ENCODE measurements at places on chromosomes 1 and 21.

- DNase-seq: no peak
Measured at GRCh38 chr1:150493175-150493574, 6.0 kb downstream of the TARS2 start.

GRCh38 chr1:53755874-53756273 is 16.9 kb upstream of the GLIS1 start:
- no peak for DNase-seq

DNA sequence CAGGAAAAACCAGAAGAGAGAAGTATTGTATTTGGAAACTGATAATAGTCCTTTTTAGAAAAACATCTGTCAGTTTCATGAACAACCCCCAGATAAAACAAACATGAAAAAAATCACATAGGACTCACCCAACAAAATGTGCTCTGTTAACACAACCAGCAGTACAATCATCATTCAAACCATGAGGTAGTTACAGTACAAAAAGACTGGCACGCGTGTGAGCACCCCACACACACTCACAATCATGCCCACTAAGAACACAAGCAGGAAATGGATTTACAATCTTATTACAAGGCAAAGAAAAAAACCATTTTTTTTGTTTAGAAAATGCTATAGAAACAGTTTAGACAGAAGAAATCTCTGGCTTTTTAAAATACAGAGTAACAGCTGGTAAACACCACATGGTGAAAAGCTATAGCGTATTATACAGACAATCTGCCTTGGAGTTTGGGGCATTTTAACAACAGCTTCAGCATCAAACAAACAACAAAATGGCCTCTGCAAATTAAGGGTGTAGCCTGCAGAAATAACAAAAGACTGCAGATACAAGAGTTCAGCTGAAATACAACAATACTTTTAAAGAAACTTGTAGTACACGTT is 180.0 kb downstream of the CDC7 start:
- DNase-seq: no peak

DNA sequence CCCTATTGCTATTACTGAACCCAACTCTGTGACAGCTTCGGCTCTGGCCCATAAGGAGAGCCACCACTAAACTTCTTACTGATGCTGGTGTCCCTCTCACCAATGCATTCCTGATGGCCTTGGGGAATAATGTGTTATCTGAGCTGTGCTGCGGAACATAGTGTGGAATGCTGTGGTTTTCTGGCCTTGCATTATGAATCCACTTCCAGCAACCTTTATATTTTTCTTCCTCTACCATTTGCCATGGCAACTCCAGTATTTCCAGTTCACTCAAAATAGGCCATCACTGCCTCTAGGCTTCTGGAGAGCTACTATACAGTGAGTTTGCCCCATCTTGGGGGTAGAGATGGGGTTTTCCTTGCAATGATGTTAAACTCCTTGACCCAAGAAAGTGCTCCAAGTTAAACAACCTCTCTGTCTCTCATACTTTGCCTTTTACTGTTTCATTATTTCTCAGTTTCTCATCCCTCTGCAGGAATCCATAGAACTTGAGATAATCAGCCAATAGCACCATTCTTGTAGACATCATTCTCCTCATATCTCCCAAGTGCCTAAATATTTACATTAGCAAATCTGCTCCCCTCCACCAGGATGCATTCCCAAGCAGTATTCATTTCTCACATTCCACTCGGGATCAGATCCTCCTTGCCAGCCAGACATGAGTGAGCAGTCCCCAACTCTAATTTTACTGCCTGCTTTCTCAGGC is 11.1 kb upstream of the RAVER2 start:
- no peak for DNase-seq

DNA sequence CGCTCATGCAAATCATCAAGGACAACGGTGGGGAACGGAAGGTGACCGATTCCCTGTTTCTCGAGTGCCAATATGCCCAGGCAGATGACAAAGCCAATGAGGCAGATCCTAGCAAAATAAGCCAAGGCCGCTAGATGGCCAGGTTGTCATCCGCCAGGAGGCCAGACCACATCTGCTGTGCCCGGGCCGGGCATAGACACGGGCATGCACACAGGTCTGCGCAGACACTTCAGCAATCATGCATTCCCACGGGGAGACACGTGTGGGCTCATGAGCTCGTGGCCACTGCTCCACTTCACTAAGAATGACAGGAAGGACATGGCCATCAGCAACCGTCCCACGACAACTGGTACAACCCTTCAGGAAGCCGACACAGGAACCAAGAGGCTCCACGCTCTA is 23.4 kb downstream of the WDR4 start:
- DNase-seq: no peak

DNA sequence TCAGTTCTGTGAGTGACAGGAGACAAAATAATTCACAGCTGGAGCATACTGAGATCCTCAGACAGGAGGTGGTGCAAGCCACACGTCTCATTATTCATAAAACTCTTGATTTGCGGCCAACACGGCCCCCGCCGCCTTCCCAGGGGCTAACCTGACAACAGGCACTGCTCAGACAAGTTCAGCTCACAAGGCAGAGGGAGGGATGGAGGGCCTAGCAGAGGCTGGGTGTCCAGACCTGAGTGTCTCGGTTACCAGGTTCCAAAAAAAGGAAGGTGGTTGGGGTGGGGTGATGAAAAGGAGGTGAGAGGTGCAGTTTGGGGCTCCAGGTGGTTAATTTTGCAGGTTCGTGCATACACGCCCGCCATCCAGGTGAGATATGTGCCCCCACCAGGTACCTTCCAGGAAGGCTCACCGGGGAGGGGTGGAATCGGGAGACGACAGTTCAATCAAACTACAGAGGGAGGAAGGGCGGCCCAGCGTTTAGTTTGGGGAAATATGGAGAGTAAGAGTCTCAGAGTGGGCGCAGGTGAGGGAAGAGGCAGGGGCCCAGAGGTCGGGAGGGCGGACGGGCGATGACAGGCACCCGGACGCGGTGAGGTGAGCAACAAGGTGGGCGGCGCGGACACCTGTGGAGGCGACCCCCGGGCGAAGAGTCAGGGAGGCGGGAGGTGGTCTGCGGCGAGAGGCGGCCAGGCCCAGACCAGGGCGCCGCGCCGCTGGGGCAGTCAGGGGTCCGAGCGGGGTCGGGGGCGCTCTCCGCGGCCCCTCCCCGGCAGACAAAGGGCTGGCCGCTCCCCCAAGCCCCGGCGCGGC is 629 bp downstream of the CTNNBIP1 start:
- peak; percentile 51 for DNase-seq

- no peak for DNase-seq
Measured at GRCh38 chr21:41950941-41951351, 2.9 kb downstream of the C2CD2 start.

DNA sequence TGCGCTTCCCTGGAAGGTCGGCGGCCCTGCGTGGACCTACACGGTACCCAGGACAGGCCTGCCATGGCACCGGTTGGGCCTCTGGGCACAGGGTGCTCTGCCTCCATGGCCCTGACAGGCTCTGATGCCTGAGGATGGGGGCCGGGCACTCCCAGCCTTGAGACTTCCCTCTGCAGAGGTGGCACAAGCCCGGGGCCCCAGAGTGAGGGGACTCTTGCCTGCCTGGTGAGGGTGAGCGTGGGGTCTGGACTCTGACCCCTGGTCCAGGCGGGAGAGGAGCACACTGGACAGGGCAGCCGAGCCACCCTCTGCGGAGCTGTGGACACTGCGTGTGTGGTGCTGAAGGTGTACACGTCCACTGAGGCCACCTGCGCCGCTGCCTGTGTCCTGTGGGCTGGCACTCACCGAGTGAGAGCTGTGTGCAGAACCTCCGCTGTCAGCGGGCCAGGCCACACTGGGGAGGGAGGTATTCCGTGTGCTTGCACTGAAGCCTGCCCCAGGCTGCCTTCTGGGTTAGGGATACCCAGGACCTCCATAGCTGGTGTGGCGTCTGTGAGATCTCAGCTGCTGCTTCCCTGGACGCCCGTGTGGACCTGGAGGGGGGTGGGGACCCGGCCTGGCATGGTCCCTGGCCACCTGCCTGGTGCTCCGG is 10.4 kb downstream of the SKI start:
- no peak for DNase-seq

GRCh38 chr1:29514361-29515169 is 278.2 kb downstream of the PTPRU start:
- DNase-seq: no peak

GRCh38 chr21:44708213-44708865 is 3.0 kb downstream of the TSPEAR start:
- DNase-seq: peak; percentile 47

DNA sequence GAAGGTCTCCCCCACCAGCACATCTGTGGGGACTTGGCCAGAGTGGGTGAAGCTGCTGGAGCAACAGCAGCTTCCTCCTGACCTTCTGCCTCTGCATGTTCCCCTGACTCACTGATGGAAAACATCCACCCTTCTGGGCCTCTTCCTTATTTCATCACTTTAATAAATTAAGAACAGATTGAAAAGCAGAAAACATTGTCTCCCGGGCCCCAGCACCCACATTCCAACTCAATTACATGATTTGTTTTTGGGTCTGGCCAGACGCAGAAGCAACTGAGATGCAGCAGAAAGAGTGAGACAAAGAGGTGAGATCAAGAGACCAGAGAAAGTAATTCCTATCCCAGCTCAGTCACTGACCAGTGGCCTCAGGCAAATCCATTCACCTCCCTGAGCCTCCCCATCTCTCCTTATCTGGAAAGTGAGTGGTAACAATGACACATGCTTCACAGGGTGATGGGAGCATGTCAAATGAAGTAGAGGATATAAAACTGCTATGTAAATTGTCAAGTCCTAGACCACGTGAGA is 157.1 kb downstream of the ELAVL4 start:
- DNase-seq: no peak

GRCh38 chr21:44455524-44456213 is 359 bp downstream of the LRRC3 start:
- peak; percentile 75 for DNase-seq

DNA sequence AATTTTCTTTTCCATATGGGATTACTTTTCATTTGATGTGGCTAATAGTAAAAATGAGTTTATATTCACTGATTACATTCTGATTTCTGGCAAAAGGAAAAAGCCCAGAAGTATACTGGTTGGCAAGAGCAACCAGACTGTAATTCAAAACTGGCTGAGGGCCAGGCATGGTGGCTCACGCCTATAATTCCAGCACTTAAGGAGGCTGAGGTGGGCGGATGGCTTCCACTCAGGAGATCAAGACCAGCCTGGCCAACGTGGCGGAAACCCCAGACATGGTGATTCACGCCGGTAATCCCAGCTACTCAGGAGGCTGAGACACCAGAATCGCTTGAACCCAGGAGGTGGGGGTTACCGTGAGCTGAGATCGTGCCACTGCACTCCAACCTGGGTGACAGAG is 14.5 kb downstream of the SYT11 start:
- DNase-seq: no peak

DNA sequence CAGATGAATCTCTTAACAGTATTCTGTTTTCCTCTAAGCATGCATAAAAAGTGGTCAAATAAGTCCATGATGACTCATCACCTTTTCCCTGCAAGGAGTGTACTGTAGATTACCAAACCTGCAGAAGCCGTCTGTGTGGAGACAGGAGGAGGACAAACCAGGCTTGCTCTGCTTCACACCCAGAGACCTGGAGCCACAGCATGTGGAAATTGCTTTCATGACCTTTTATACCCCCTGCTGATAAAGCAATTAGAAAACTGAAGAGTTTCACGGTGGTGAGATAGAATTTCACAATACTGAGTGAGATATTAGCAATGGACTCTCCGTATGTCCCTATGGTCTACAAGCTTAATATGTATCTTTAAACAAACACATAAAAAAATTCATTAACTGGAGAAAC is 9.4 kb downstream of the CORT start:
- no peak for DNase-seq

- no peak for DNase-seq
Measured at GRCh38 chr1:44531785-44532566, 126.9 kb downstream of the RNF220 start.

GRCh38 chr1:241688940-241689368 is 36.9 kb downstream of the WDR64 start:
- no peak for DNase-seq

DNA sequence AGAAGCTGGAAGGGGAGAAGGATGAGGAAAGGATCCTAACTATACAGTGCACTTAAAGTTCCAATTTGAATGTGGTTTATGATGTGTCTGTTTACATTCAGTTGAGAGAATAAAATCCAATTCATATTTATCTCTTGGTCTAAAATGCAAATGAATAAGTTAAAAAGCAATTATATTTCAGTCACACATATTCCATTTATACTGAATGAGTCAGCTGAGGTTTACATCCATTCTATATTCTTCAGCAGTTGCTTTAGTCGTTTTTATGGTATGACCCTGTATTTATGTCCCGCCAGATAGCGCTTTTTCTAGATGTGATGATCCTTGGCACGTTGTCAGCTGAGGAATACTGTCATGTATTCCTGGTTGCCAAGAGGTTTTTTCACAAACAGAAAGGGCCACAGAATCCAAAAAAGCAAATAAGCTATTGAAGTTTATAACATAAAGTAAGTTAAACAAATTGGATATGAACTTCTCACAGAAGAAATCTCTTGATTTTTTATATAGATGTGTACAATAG is 866.2 kb downstream of the NCAM2 start:
- DNase-seq: no peak

DNA sequence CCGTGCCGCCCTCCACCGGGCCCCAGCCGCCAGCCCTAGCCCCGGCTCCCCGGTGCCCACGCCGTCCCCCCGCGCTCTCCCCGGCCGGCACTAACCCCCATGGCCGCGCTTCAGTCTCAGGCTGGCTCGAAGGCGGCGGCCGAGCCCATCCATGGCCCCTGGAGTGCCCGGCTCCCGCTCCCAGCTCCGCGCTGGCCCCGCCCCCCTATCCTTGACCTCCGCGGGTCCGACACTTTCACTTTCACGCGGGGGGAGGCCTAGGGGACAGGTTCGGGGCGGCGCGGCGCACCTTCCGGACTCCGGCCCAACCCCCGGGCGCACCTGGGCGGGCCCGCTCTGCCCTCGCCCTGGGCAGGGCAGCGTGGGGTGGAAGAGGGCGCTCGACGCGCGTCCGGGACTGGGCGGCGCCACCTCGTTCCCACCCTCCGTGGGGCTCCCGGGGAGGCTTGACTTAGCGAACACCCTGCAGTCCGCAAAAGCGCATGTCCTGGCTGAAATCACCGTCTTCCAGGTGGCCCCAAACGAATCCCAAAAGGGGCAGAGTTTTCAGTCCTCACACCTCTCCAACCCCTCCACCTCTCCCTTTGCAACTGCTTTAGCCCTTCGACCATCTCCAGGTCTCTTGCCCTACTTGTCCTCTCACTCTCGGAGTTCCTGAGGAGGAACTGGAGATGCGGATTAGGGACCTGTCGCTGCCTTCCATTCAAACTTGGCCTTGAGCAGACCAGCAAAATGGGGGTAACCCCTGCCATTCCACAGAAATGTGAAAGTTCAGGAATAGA is 3.9 kb upstream of the DENND2D start:
- peak; percentile 95 for DNase-seq

- no peak for DNase-seq
Measured at GRCh38 chr1:7922301-7922700, 18.3 kb downstream of the TNFRSF9 start.

GRCh38 chr1:179930867-179931266 is 23.7 kb upstream of the CEP350 start:
- no peak for DNase-seq

- DNase-seq: no peak
Measured at GRCh38 chr1:47405697-47406096, 10.4 kb upstream of the FOXE3 start.

- no peak for DNase-seq
Measured at GRCh38 chr1:107323784-107324183, 182.9 kb downstream of the NTNG1 start.

GRCh38 chr1:2014741-2015735 is 4.1 kb upstream of the GABRD start:
- no peak for DNase-seq

GRCh38 chr1:59718989-59719360 is 95.8 kb upstream of the HOOK1 start:
- no peak for DNase-seq
